Activated CD8-positive, alpha-beta memory T cell treated with anti-CD3 and anti-CD28 coated beads, Interleukin-2, amount 50 U/mL, for 4 hours (primary cell): ENCODE measurements at places on chromosomes 4 and X.

GRCh38 chr4:81408341-81408740, 63.4 kb downstream of the RASGEF1B start:
- DNase-seq: no peak

DNA sequence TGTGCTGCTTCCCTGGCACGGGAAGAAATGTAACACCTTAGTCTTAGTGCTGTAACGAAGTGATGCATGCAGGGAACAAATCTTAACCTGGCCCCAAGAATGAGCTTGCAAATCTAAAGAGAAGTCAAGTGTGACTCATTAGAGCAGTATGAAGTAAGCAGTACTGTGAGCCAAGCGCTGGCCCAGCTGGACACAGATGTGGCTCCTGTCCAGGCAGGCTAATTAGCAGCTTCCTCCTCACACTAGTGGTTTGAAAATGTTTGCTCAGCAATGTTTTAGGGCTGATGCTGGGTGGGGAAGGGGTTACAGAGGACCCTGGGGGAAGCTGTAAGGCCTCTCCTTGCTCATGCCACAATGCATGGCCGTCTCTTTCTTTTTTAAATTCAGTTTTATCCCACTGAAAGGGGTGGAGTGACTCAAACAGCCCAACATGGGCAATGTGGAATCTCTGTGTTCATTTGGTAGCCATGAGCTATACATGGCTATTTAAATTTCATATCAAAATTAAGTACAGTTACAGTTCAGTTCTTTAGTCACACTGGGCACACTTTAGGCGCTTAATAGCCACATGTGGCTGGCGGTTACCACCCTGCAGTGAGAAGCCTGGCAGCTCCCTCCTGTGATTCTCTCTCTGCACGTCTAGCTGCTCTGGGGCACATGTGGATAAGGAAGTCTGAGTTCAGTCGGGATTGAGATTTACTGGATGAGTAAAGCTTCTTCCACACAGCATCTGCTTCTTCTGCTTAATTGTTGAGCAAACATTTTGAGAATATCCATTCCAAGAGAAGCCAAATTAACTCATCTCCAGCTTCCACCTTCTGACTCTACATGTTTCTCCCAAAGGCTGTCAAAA, 48.8 kb downstream of the MAP7D2 start:
- no peak for DNase-seq

DNA sequence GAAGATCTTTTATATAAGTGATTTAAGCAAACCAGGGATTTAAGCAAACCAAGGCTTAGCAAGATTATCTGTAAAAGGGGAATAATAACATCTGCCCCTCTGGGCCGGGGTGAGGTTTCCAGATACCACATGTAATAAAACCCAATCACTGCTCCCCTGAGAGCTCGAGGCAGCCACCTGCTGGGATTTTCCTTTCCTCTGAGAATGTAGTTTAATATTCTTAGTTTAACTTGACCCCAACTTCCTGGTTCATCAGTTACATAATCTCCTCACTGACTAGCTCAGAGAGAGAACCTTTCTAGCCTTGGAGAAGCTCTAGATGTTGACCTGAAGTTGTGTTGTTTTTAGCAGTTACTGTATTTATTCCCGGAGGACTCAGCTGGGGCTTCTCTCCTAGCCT, 322.4 kb downstream of the ARHGAP10 start:
- no peak for DNase-seq

DNA sequence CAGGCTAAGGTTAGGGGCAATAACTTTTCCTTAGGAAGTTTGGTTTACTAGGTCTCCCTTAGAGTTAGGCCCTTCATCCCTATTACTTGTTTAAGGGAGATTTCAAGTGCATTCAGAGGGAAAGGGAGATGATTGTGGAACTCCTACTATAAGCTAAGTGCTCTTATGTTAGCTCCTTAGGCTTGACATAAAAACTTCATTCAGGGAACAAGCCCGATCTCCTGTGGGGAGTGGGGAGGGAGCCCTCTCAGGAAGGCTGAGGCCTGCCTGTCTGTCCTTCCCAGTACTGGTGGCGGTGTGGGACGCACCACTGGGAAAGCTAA, 8.0 kb downstream of the KLF3 start:
- no peak for DNase-seq

DNA sequence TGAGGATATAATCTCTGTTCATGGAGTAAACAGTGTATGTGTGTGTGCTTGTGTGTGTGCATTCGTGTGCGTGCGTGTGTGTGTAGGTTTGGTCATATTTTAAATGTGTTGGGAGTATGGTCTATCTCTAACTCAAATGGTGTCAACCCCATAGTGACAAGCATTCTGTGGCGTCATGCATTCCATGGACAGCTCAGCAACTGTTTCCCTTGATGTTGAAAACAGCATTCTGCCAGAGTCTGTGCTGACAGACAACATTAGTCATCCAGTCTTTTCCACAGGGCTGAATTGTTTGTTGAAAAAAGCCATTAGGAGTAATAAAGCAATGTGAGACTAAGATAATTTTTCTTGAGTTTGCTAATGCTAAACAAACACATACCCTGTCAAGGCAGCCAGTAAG, 706.6 kb downstream of the PCDH19 start:
- no peak for DNase-seq

GRCh38 chr4:158958489-158959270, 144.2 kb upstream of the RAPGEF2 start:
- no peak for DNase-seq

- DNase-seq: no peak
These were observed 114.4 kb downstream of the SCLT1 start for GRCh38 chr4:128978985-128979384.

DNA sequence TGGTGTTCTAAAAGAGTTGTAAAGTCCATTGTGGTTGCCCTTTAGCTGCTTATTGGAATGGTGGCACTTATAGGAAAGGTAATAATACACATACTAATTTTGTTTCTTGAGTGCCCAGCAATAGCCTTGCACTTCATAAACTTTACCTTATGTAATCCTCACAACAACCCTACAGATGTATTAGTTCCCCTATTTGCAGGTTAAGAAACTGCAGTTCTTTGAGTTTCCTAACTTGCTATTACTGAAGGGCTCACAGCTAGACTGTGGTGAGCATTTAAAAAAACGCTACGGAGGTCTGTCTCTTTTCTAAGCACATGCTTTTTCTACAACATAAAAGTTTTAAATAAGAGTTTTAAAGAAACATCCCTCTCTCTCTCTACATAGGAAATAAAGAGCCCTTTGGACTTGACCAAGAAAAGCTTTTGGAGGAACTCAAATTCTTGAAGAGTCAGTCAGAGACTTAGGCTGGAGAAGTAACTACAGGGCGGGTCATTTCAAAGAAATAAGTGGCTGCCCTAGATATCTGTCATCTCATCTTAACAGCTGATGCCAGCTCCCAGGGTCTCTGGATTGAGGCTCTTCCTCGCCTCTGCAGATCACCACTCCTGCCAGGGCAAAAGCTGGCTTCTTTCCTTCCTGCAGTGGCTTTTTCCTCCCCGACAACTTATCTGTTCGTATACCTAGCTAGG, 42.0 kb upstream of the FBXW7 start:
- DNase-seq: no peak

DNA sequence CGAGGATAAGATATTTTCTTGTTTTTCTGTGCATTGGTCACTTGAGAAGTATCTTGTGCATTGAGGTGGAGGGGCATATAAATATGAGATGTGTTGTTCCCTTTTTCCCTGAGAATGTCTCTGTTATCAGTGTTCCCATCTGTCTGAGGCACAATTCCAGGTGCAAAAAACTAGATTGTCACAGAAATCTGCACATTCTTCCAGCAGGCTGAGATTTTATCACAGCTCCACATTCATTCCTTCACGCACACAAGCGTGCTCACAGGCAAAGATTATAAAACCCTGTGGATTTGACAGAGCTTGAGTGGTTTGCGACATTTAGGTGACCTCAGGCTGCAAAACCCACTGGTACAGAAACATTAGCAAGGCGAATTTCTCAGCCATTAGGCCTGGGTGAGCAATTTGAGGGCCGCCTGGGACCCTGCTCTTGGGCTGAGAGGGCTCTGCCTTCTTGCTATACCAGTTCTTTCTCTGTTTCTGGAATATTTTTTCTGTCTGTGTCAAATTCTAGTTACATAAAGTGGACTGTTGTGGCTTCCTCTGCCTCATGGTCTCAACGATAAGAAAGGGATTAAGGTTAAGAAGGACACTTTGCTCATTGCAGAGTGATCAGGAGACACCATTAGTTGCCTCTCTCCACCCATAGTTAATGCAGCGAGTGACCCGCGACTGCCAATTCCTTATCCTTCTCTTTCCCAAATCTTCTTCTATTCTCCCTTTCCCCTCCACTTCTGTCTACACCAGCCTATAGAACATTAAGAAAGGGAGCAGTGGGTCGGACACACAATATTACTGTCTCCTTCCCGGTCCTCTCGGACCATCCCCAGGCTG, 86.7 kb upstream of the C1QTNF7 start:
- no peak for DNase-seq

DNA sequence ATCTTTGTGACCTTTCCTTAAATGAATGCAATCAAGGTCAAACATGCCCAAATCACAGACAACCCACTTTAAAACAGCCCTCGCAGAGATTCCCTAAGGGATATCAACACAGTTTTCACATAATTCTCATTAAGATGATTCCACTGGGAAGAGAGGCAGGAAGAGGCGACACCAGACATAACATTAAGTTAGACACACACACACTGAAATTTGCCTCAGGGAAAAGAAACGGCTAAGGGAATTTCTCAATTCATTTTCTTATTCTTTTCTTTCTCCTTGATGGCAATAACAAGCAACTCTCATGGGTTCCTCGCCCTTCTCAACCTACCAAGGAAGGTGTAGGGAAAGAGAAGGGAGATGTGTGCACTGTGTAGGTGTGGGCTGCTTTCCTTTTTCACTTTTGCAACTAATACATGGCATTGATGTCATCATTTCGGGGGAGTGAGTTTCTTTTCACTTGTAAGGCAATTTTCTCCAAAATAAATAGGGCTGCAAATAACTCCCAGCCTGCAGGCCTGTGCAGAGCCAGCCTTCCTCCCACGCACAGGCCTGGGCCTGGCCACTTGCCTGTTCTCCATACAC, 41.4 kb downstream of the SOD3 start:
- no peak for DNase-seq

DNA sequence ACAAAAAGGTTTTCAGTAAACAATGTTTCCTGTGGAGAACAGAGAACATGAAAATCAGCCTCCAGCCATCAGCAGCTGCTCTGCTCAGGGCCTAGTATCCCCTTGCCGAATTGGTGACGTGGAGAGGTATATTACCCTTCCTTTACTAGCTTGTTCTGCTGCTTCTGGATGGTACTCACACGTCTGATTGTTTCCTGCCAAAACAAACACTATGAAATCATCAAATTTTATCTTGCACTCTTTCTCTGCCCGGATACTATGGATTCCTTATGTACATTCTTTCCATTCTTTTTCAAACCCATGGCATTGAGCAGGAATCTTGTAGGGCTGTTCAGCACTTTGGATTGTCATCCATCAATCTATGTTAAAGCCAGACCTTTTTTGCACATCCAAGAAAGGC, 18.8 kb upstream of the METAP1 start:
- DNase-seq: no peak

DNA sequence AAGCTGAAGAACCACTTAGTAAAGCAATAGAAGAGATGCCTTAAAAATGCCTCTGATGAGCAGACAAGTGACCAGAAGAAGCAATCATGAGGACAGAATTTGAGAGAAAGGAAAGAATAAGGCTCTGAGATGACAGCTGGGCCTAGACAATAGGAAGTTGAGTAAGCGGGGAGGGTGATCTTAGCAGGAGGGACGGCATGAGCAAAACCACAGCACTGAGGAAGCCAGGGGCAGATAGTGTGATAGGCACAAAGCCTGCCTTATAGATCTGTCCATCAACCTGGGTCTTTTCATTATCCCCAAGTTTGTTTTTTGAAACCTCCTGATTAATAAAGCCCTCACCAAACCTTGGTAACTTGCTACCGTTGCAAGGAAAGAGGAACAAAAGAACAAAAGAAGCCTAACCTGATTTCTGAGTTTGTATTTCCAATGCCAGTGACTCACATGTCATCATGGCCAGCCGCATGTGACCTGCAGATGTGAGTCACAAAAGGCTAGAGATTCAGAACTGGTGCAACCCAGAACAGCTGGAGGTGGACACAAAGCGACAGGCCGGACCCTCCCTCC, 55.7 kb upstream of the PPARGC1A start:
- no peak for DNase-seq

- peak; percentile 19 for DNase-seq
These were observed 660 bp downstream of the WWC2 start for GRCh38 chr4:183099537-183100297.

- no peak for DNase-seq
These were observed 236.1 kb downstream of the SPRY1 start for GRCh38 chr4:123632693-123633030.

DNA sequence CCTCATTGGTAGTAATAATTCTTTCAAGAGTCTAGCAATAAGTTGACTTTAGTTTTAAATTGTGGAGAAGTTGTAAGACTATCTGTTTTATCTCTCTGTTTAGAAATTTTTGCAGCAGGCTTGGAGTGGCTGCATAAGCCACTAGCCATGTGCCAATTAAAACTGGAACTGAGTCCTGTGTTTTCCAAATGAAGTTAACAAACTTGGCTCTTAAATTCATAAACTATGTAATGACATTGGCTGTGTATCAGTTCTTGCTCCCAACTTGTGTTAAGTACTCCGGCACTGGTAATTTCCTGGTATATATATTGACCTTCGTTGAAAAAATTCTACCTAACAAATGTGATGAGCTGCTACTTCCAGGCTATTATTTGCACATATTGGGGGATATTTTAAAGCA, 420.4 kb downstream of the GBA3 start:
- no peak for DNase-seq

DNA sequence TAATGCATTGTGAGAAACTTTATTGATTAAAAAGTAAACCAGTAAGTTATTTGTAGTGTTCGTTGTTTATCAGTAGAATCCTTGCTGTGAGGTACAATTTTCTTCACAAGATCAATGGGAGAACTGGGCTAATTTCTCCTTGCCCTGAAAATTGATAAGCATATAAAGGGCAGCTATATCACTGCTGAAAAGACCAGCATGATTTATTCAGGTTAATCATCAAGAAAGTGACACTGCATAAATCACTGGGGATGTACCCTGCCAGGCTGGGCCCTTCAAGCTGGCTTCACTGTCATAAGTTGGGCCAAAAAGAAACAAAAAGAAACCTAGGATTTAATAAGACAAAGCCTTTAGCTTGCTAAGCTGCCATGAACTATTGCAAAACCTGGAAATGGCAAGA, 746.7 kb downstream of the STPG2 start:
- DNase-seq: no peak

- no peak for DNase-seq
These were observed at the start of gene HS6ST2 for GRCh38 chrX:132958091-132958703. HS6ST2 (minus strand) TSS chrX:132958629.

- no peak for DNase-seq
These were observed 351.2 kb downstream of the BMPR1B start for GRCh38 chr4:95108883-95109421.

DNA sequence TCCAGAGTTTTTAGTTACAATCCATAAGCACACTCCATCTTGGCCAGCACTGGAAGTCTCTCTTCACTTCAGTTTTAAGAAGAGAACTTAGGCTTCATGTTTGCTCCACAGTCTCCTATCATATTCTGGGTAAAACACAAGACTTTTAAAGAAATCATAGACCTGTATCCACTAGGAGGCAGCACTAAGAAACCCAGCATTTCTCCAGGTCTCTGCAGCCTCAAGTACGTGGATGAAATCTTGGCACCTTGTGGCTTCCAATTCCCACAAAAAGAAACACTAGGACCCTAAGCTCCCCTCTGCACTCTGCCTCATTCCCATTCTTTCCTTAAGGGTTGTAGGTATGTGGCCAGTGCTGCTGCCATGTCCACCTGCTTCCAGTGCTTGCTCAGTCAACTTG, 367.3 kb upstream of the CASK start:
- no peak for DNase-seq
